ENCODE measurements at places on chromosomes 1 and 21.

DNA sequence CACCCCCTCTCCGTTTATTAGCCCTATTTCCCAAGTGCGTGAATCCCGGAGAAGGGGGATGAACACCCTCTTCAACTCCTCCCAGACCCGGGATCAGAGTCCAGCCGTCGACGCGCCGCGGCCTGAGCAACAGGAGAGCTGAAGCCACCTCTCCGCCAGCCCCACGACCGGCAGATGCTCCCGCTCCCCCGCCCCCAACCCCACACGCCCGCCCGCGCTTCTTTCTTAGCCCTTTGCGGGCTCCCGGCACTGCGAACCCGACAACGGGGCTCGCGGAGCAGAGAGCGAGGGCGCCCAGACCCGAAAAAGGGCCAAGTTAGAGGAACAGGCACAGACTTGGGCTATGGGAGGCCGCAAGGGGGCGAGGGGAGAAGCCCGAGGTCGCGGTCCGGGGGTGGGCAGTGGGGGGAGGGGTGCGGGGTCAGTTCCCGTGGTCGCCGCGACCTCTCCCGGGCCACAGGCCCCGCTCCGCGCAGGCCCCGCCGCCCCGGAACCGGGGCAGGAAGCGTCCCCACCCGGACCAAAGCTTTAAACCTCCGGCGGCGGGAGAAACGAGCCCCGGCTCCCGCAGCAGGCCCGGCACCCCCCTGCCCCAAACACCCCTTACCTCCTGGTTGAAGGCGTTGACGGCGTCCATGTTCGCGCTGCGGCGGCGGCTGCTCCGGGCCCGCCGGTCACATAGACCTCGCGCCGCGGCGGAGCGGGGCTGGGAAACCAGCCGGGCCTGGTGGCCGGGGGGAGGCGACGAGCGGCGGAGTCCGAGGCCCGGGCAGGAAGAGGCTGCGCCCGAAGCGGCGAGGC lies 662 bp downstream of the SCAF4 start:
- ATAC-seq = peak; percentile 25

GRCh38 chr21:16454399-16454798 lies 724.6 kb downstream of the USP25 start:
- no peak for ATAC-seq

DNA sequence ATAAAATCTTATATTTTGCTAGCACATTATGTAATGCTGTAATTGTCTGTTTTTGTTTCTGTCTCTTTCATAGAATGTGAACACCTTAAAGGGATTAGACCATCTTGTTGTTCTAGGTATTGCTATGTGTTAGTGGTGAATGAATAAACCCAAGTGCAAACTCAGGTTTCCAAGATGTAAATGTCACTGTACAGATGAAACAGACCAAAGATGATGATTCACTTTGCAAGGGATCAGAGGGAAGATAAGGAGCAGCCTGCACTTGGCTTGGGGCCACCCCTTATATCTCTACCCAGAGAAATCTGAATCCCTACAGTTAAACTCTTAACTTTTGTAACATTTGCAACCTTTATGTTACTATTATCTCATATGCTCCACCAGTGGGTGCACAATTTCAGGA lies 25.4 kb downstream of the UROD start:
- peak; percentile 93 for ATAC-seq

DNA sequence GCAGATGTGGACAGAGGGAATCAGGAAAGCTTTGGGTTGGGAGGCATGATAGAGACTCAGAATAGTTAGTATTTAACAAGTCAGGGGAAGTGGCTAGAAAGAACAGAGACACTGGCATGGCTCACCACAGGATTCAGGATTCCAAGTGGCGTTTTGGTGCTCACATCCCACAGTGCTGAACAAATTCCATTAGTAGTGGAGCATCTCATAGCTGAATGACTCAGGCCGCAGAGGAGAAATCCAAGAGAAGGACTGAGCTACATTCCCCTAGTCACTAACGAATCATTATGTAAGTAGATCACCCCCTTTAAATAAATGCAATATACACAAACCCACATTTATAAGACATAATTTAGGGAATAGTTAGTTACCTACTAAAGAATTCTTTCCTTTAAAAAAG lies 5.0 kb upstream of the KCNJ9 start:
- no peak for ATAC-seq

DNA sequence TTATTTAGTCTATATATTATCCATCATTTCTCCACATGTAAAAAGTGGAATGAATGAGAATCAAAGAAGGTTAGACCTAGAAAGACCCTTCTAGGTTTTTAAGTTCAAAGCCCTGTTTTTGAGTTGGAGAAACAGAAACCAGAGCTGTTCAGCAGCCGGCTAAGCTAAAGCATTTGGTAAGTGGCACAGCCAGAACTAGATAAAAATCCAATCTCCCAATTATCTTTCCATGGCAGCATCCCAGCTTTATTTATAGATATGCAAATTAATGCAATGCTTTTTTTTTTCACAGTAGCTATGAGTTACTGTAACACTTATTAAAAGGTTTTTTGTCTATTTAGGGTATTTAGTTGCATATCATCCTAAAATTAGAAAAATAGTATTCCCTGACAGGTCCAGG lies 85.1 kb downstream of the NIBAN1 start:
- ATAC-seq = no peak

GRCh38 chr21:23939369-23940065 lies 1667.8 kb downstream of the MRPL39 start:
- ATAC-seq = no peak

GRCh38 chr1:242828828-242829227 lies 304.3 kb upstream of the PLD5 start:
- ATAC-seq = no peak

- peak; percentile 97 for ATAC-seq
Observed at GRCh38 chr1:54671985-54672608, 30.5 kb downstream of the MROH7 start.

- no peak for ATAC-seq
Observed at GRCh38 chr1:148010527-148010926, 82.3 kb downstream of the GPR89B start.

- ATAC-seq = peak; percentile 4
Observed at GRCh38 chr1:150235294-150235851, 539 bp downstream of the ANP32E start.

DNA sequence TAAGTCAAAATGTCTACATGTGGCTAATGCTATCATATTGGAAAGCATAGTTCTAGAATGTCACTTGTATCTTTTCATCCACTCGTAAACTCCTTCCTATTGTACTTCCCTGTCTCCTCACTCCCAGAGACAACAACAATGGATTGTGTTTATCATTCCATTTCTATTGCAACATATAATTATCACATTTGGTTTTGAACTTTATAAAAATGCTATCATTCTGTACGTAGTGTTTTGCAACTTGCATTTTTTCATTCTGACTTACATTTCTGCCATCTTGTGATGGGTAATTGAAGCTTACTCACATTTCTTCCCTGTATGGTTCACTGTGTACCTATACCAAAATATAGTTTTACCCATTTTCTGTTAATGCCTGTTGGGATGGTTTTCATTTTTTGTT lies 14.5 kb upstream of the CSF3R start:
- ATAC-seq = no peak

DNA sequence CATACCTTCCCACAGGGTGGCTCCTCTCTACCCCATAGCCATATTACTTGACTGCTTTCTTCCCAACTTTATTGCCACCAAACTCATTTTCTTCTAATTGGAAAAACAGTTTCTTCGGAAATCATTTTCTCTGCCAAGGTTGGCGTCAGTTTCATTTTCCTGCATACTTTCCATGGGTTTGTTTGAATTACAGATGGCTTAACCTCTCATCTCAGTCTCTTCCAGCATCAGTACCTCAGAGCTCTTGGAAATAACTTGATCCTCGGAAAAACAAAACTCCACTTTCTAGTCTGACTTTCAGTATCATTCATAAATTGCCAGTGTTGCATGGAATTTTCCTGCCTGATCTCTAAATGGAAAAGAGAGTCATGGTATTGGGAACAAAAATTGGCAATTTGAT lies 20.3 kb upstream of the PRDM2 start:
- no peak for ATAC-seq

GRCh38 chr1:28443550-28443949 lies 62.3 kb upstream of the RCC1 start:
- no peak for ATAC-seq

DNA sequence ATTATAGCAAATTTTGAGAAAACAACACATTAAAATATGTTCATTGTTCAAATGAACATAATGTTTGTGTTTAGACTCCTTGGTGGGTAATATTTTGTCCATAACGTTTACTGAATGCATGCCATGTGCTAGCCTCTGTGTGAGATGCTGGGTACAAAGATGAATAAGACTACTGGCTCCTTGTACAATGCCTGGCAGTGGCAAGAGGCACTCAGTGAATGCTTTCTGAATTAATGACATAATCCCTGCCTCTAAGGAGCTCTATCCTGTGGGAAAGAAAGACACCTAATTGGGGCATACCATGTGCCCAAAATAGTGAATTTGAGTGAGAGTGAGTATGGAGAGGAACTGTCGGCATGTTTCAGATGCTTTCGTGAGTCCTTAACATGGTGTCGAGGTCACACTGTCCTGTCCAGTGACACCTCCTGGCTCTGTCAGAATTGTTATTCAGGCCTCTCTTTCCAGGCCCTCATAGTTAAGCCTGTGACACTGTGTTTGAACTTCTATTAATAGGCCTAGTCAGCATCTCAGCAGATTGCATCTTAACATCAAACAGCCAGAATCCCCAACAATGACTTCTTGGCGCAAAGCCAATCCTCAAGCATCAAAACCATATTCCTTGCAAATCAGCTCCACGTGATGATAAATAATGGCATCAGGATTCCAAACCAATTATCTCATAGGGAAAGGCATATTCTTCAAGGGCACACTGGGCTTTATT lies 32.8 kb upstream of the S1PR1 start:
- ATAC-seq = no peak

DNA sequence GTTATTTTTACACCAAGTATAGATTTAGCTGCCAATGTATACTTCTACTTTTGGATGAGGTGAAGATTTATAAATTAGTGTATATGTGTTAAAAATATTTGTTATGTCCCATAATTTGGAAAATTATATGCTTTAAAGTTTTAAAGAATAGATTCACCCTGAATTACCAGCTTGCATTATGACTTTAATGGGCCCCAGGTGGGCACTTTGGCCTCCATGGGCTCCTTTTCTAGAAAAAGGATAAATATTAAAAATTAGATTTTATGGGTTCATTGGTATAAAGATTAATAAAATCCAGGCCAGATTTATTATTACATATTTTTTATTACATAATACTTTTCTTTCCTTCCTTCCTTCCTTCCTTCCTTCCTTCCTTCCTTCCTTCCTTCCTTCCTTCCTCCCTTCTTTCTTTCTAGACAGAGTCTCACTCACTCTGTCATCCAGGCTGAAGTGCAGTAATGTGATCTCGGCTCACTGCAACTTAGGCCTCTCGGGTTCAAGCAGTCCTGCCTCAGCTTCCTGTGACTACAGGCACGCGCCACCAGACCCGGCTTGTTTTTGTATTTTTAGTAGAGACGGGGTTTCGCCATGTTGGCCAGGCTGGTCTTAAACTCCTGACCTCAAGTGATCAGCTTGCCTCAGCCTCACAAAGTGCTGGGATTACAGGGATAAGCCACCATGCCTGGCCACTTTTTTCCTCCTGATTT lies 21.9 kb downstream of the KMO start:
- no peak for ATAC-seq

- ATAC-seq = no peak
Observed at GRCh38 chr1:53524428-53525375, 65.5 kb downstream of the DMRTB1 start.

DNA sequence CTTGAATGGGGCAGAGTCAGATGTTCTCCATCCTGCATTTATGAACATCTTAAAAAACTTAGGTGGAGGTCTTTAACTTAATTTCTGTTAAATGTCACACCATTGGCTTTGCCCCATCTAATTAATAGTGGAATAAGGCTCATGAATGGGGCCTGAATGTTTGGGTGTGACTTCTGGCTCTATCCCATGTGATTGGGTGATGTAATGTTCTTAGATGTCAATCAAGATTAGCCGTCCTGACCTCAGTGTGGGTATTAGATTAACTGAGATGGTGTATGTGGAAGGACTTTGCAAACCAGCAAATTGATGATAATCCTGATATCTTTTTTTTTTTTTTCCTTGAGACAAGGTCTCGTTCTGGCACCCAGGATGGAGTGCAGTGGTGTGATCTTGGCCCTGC lies 38.1 kb downstream of the C1orf21 start:
- no peak for ATAC-seq

DNA sequence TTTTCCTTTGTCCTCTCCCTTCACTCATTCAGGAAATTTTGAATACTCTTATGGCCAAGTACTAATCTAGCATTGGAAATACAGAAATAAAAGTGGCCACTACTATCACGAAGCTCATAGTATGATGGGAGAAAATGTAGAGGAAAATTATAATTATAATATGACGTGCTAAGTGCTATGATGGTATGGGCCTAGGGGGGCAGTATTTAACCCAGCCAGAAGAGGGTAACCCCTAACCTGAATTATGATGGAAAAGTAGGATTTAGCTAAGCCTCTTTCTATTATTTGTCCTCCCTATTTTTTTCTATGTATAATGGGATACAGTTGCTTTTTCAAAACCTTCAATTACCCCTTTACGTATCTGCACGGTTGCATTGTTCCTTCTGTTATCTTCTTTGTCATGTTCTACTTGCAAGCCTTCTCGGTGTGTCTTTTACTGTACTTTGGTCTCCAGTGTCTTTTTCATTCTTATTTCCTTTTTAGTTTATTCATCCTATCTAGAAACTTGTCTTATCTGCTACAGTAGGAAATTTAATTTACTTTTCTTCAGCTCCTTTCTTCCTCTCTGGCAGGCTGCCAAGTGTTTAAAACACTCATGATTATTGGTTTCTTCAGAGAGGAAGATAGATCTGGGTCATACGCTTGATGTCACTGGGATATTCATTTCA lies 88.8 kb upstream of the GPR52 start:
- no peak for ATAC-seq

- no peak for ATAC-seq
Observed at GRCh38 chr1:31581821-31582810, 5.8 kb downstream of the TINAGL1 start.

DNA sequence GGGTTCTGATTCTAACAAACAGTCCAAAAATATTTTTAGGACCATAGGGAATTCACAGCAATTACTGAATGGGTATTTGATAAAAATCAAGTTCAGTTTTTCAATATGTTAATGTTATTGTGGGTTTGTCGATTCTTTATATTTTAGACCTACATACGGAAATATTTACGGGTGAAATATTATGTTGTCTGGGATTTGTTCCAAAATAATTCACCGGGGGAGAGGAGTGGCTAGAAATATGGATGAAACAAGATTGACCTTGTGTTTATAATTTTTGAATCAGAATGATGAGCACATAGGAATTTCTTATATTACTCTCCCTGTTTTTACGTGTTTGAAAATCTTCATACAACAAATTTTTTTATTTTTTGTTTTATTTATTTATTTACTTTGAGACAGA lies 56.7 kb upstream of the USP1 start:
- no peak for ATAC-seq

GRCh38 chr1:46223472-46223943 lies 20.4 kb downstream of the LURAP1 start:
- ATAC-seq = peak; percentile 98

DNA sequence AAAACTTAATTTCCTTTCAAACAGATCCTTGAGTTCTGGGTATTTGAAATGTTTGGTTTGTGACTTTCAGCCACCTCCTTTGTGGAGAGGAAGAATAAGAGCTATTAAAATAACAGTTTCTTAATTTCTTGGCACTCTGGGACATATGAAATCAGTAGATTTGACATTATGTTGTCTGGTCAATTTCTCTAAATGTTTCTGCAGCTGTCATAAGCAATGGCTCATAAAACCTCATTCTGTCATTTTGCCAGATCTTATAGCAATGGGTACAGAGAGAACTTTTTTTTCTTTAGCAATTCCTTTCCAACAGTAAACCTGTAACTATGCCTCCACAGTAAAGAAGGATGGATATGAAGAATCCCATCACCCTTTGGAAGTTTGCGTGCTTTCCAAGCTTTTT lies 52.6 kb downstream of the LAMC1 start:
- no peak for ATAC-seq

GRCh38 chr1:32877211-32878110 lies 6.7 kb upstream of the FNDC5 start:
- ATAC-seq = no peak

Measured in activated T-helper 17 cell treated with anti-CD3 and anti-CD28 coated beads, Interleukin-2, amount 50 U/mL, for 72 hours (primary cell).